AG09319 (cell line): ENCODE measurements at places on chromosomes 13 and 19.

DNA sequence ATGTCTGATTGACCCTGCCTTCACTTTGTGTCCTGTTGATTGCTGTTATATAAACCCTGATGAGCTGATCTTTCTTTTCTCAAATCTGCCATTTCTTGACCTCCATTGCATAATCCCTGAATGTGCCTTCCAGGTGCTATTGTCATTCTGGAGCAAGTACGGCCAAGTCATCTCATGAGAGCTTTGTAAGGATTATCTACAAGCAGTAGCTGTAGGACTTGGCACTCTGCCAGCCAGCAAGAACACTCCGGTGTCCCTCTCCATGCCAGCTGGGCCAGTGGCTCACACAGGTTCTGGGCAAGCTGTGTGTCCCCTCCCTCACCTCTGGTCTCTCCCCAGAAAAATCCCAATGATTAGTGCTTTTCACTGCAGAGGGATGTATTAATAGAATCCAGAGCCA is 348.1 kb downstream of the FOXO1 start:
- DNase-seq = no peak

- DNase-seq = no peak
Measured at GRCh38 chr13:47480121-47480520, 521.0 kb downstream of the SUCLA2 start.

DNA sequence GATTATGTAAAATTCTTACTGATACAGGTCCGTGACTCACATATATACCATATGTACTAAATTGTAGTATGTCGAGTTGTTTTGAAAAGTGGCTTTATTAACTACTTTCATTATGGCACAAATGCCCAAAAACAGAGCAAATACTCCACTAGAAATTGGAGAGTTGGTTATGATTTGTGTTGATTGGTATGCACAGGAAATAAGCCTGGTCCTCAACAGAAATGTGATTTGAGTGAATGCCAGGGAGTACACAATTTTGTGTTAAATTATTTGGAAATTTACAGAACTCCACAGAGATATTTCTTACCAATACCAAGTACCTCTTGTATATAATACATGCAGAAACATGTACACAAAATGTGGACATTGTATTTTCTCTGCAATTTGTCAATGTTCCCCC is 676.7 kb downstream of the PCDH9 start:
- no peak for DNase-seq

GRCh38 chr19:29495091-29495490 is 30.7 kb upstream of the VSTM2B start:
- no peak for DNase-seq

- DNase-seq = no peak
Measured at GRCh38 chr19:48745208-48745995, 1.3 kb downstream of the IZUMO1 start.

DNA sequence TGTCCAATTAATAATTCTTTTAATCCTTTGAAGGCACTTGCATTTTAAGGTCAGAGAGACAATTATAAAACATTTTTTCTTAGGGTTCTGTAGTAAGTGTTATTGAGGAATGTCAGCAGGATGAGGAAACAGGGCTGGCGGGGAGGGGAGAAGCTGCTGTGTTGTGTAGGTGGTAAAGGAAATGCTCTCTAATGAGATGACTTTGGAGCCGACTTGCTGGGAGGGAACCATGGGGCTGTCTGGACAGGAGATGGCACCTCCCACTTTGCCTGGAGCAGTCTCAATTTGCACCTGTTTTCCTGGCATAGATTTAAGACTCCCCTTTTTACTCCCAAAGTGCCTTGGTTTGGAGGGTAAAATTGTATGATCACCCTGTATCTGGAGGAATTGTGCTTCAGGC is 230.4 kb downstream of the ATP8A2 start:
- no peak for DNase-seq

- no peak for DNase-seq
Measured at GRCh38 chr13:77999746-78000145, 81.1 kb upstream of the EDNRB start.

DNA sequence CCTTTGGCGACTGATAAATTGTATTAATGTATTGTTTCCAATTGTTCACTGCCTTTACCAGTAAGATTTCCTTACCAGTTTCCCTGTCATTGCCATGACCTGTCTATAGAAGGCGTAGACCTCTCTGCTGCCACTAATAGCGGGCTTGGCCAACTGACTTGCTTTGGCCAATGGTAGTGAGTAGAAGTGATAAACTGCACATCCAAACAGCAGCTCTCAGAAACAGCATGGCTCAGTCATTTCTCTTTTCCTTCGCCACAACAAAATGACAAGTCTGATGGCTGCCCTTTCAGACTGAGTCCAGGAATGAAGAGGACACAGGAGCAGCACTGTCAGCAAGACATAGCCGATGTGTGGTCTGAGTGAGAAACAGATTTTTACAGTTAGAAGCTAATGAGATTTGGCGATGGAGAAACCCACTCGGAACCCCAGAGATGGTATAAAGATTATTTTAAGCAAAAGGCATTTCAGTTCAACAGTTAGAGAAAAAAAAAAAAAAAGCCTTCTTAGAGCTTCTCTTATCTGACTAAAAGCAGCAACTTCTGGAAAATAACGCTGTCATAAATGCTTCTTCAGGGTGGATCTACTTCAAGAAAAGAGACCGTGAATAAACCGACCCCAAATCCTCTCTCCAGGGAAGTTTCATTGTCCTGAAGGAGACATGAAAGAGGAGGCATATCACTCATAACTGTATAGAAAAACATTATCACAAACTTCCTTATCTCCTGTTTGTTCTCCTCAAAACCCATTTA is 42.0 kb upstream of the TM9SF2 start:
- DNase-seq = no peak

DNA sequence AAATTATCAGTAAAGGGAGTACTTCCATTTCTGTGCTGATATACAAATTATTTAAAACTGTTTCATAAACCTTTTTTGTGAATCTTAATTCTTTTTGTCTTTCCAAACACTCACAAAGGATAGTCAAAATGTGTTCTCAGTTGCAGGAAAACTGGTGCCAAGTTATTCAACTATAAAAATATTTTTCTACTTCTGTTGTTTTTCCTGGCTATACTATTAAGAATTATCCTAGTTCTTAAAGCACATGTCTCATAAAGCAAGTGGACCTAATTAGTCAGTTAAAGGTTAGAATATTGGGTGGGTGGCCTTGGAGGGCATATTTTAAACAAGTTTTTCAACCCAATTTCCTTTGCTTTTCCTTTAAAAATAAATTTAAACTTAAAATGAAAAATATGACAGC is 1460.3 kb upstream of the SLC10A2 start:
- no peak for DNase-seq

DNA sequence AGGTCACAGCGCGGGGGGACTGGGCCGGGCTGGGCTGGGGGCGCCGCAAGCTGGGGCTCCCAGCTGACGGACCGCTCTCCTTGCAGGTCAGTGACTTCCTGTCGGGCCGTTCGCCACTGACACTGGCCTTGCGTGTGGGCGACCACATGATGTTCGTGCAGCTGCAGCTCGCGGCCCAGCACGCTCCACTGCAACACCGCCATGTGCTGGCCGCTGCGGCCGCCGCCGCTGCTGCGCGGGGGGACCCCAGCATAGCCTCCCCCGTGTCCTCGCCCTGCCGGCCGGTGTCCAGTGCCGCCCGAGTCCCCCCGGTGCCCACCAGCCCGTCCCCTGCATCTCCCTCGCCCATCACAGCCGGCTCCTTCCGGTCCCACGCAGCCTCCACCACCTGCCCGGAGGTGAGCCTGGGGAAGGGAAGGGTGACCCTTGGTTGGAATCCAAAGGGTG is 5.7 kb downstream of the MIDN start:
- DNase-seq = no peak

DNA sequence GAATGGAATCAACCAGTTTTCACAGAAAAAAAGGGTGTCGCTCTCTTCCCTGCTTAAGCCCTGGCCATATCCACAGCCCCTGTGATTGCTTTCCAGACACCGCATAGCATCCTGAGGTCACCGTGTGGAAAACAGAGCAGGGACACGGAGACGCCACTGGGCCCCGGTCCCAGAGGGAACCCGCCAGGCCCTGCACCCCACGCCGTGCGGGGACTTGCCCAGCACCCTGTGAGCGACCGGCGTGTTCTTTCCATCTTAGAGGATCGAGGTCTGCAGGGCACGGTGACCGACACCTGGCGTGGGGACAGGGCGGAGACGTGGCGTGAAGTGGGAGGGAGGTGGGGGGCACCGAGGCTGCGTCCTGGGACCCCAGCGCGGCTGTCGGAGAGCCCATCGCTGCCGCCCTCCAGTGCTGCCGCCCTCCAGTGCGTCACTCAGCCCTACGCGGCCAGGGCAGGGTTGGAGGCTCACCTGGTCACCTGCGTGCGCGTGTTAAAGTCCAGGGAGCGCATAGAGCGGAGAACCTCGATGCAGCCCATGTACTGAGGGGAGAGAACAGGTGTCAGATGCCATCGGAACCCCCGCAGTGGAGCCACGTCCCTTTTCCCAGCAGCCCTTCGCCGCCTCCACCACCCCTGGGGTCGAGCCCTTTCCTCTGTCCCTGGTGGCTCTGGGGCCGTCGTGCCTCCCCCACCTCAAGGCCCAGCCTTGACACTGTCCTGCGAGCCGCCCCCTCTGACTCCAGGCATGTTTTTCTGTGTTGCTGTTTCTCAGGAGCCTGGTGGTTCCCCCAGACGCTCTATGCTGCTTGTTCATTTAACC is 20.2 kb downstream of the SHC2 start:
- DNase-seq = no peak

GRCh38 chr13:24106429-24106828 is 54.1 kb upstream of the SPATA13 start:
- no peak for DNase-seq

DNA sequence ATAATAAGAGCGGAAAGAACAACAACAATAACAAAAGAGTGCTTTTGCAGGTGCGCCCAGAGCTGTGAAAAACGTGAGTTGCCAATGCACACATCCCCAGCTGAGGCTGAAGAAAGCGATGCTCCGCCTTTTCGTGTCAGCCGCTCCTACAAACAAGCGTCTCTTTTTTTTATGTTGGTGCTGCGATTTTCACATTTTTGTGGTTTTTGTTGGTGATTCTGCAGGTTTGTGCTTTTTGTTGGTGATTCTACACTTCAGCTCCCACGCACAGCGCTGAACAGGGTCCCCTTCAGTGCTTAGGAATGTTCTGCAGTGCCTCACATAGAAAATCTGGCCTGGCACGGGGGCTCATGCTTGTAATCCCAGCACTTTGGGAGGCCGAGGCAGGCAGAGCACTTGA is 7.3 kb upstream of the SBK3 start:
- peak; percentile 18 for DNase-seq

DNA sequence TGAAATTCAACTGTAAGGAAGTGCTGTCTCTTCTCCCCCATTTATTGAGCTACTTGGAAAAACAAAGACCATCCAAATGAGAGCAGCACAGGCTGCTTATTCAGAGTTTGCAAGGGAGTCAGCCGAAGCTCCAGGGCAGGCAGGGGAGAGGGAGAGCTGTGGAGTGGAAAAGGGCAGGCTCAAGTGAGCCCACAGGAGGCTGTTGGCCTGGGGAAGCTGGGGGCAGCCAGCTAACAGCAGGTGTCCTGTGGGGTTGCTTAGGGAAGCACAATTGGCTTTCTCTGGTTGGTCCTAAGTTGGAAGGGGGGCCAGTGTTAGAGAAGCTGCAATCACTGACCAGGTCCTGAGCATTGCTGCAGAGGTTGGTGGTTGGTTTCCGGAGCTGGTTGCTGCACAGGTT is 23.9 kb downstream of the SLC25A42 start:
- DNase-seq = no peak

DNA sequence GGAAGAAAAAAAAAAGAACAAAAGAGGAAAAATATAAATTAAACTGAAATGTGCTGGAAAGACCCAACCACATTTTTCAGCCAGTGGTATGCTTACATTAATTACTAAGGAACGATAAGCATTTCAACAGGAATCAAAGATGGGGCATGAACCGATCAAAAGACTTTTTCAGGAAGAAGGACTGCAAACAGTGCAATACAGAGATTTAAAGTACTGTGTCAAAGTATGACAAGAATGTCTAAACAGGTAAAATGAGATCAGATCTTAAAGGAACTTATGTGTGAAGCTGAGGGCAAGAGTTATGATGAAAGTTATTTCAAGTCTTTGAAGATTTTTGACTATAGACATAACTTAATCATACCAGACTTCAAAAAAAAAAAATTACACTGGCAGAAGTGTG is 1761.8 kb downstream of the SLITRK5 start:
- no peak for DNase-seq

DNA sequence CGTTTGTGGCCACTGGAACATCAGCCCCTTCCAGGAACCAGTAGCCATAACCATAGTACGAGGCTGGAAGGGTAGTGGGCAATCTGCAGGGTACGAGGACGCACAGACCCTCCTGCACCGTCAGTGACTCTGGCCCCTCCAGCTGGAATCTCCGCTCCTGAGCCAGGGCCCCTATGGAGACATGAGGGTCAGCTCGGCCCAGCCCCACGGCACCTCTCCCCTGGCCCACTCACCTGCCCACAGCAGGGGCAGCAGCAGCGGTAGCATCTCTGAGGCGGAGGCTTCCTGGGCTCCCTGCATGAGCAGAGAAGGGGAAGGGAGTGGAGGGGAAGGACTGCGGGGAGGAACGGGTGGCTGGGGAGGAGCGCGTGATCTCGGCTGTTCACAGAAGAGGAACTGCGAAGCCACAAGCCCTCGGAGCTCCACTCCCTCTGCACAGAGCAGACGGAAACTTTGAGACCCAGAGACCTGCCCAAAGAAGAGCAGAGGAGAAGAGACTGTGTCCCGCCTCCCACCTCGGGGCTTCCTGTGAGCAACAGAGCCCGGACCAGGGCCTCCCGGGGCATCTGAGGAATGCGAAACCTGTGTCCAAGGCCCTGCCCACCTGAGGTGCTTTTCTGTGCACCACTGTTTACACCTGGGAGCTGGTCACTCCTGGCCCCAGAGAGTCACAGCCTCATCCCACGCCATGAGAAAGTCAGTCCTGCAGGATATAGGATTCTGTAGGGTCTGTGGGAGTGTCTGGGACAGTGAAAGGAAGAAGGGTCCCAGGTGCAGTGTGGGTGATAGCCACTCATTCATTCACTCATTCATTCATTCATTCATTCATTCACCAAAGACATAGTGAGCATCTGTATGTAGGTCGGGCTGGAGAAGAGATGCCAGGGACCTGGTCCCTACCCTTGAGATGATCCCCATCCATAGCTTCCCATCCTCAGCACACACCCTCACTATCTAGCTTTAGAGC is at the start of gene SIGLEC6:
Gene SIGLEC6, minus strand, starts transcription at position 322 of the 967 bp plus-strand sequence. Its CDS starts 22 bp downstream, at position 300.
- DNase-seq = no peak
